ENCODE measurements at places on chromosomes 16 and 17.

GRCh38 chr16:30980434-30980833 lies 4.6 kb upstream of the HSD3B7 start:
- no peak for DNase-seq

- DNase-seq, result no peak
Observed at GRCh38 chr16:86882586-86883280, 304.4 kb downstream of the FOXL1 start.

DNA sequence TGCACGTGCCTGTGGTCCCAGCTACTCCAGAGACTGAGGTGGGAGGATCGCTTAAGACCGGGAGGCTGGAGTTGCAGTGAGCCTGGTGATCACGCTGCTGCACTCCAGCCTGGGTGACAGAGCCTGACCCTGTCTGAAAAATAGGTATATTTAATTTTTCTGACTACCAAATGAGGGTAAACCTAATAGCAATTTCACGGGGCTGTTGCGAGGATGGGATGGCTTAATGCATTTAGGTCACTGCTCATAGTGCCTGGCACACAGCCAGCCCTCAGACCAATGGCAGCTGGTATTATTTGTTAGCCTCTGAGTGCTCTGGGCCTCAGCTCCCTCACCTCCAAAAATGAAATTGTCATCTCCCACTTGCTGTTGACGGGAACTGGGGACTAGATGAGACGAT lies 5.9 kb upstream of the CDIP1 start:
- no peak for DNase-seq

DNA sequence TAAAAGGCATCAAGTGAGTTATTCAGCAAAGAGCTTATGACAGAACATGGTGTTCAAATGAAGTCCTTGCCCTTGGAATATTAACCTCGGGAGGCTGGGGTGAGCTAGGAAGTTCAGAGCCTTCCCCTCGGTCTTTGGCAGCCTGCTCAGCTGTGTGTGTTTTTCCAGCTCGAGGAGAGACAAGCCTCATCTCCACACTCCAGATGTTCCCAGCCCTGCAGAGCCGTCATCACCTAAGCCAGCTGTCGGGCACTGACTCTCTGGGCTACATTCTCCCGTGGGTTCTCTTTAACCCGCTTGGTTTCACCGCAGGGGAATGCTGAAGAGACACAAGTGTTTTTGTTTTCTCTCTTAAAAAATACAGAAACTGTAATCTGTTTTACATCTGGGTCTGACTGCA lies 47.1 kb downstream of the IRX3 start:
- DNase-seq, result no peak

DNA sequence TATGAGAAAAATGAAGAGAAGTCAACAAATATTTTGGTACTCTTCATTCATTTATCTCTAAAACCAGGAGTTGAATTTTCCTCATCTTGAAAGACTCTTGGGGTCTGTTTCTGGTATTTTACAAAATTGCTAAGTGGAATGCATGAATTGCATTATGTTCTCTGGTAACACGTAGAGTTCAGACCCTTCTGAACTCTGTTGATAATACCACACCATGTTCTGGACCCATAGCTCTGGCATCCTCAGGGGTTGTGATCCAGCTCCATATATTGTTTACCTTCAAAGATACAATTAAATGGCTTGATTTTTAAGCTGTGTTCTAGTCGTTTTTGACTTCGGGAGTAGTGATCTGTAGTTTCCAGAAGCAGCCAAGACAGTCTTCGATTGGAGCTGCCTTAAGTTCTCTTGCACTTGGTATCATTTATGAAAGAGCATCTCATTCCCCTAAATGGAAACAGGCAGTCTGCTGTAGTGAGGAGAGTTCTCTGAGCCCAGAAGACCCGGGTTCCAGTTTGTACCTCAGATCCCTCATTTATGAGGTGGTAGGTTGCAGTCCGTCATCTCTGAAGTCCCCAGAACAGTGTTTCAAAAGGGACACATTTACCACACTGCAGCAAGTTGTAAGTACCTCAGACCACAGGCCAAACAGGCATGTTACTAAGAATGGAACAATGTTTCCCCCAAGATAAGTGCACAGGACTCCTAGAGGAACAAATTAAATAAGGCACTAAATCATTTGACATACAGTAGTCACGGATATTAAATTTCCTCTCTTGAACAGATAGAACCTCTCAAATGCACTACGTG lies 9.6 kb downstream of the PSMD7 start:
- no peak for DNase-seq

- DNase-seq, result no peak
Observed at GRCh38 chr17:80716986-80717719, 172.5 kb downstream of the RPTOR start.

DNA sequence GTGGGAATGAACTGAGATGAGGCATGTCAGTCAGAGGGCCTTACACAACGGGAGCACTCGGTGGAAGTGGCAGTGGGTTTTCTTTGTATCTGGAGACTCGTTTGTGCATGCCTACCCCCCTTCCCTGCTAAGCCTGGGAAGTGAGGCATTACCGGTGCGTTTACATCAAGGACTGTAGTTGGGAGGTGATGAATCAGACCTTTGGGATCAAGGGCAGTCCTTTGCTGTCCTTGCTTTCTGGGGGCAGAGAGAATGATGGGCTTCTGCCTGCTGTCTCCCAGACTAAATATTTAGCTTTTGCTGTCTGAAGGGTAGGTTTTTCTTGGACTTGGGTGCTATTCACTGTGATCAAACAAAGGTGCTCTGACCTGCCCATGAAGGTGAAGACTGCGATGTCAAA lies 83.0 kb downstream of the WWP2 start:
- DNase-seq, result no peak

GRCh38 chr17:28878158-28878910 lies 19.2 kb downstream of the FLOT2 start:
- no peak for DNase-seq

GRCh38 chr16:7025616-7026190 lies 306.9 kb upstream of the RBFOX1 start:
- DNase-seq, result no peak

DNA sequence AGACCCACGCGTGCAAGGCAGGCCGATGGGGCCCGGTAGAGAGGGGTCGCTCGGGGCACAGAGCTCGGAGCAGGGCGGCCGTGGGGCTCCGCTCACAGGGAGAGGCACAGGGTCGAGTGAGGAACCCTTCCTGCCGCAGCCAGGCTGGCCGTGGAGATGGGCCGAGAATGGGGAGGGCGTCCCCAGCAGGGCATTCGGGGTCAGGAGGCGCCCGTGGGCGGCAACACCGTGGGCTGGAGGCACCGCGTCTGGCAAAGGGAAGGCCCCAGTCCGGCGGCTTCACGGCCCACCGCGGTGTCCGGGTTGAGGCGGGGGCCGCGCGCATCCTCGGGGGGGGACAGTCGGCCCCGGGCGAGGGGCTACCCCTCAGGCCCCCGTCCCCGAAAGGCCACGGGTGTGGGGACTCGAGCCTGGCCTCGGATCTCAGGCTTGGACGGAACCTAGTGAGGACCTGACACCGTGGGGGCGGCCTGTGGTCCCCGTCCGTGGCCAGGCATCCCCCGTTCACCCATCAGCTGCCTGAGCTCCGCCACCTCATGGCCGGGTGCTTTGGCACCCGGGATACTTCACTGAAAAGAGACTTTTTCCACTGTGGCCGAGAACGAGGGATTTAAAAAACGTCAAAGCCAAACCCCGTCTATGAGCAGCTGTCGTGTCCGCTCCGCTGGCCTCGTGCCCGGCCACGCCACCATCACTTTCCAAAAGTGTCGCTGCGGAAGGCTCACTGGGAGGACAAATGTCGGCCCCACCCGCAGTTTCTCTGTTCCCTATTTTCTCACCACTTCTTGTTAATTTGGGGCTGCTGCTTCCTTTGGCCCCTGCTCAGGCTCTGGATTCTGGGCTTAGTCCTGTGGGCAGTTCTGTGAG lies 73.6 kb downstream of the METRNL start:
- DNase-seq, result no peak

DNA sequence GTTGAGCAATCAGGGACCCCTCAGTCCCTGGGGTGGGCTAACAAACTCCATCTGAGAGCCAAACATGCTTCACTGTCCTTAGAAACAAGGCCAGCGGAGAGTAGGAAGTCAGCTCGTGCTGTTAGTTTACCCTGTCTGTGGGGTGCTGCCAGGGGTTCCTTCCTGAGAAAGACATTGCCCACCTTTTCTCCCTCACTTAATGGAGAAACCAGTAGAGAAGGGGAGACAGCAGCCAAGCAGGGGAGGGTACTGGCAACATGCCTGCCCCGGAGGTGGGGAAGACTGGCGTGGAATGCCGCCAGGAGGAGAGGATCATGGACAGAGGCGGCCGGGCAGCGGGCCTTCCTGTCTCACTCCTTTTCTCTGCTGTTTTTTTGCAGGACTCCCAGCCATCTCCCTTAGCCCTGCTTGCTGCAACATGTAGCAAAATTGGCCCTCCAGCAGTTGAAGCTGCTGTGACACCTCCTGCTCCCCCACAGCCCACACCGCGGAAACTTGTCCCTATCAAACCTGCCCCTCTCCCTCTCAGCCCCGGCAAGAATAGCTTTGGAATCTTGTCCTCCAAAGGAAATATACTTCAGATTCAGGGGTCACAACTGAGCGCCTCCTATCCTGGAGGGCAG lies 19.9 kb downstream of the SP2 start:
- no peak for DNase-seq

- DNase-seq, result no peak
Observed at GRCh38 chr17:2176499-2177169, 121.7 kb downstream of the HIC1 start.

- DNase-seq, result no peak
Observed at GRCh38 chr16:85448557-85449190, 164.4 kb upstream of the GSE1 start.

GRCh38 chr17:49349541-49349940 lies 12.5 kb downstream of the ZNF652 start:
- no peak for DNase-seq

GRCh38 chr16:47036201-47036600 lies 62.7 kb upstream of the DNAJA2 start:
- no peak for DNase-seq

- no peak for DNase-seq
Observed at GRCh38 chr17:39485555-39485954, 24.3 kb downstream of the CDK12 start.

DNA sequence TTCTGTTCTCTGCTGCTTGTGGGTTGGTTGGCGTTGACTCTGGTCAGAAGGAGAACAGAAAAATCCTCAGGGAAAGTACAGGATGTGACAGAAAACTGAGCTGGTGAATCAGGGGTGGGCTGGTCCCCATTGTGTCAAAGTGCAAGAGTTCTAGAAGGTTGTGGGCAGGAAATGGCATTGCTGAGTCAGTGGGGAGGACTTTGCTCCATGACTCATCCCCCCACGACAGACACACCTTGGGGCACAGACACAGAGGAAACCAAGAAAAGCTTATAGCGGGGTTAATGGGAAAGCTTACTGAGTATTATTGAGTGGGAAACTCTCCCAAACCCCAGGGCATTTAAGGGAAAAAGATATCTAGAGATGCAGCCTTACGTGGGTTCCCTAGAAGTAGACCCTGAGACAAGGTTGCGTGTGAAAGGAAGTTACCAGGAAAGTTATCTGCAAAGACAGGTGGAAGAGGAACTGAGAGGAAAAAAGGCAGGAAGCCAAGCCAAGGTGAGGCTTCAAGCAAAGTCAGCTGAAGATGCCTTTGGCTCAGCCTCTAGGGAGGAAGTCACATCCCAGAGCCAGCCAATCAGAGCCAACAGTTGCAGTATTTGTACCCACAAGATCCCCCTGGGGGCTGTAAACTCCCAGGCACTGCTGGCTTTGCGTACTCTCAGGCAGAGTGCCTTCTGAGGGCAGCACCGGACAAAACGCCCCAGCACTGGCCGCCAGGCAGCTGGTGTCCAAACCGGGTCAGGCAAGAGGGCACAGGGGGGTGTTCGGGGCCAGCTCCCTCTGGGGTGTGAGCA lies 86.4 kb downstream of the FOXL1 start:
- DNase-seq, result no peak

DNA sequence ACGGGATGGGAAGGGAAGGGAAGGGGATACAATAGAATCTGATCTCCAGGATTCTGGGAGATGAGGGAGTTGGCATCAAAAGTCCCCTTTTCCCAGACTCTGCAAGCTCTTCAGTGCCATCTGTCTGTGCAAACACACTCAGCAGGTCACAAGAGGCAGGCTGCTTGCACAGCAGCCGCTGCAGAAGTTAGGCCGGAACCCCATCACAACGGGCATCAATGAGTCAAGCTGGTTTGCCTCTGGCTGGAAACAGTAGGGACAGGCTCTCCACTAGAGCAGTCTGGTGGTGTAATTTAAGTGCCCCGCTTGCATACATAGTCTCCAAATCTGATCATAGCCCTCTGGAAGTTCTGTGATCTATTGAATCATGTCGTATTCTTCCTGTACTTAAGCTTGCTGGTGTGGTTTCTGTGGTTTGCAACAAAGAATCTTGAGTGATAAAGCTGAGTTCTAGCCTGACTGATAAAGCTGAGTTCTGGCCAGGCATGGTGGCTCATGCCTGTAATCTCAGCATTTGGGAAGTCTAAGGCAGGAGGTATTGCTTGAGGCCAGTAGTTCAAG lies 33.7 kb upstream of the KDM8 start:
- DNase-seq, result peak; percentile 75

DNA sequence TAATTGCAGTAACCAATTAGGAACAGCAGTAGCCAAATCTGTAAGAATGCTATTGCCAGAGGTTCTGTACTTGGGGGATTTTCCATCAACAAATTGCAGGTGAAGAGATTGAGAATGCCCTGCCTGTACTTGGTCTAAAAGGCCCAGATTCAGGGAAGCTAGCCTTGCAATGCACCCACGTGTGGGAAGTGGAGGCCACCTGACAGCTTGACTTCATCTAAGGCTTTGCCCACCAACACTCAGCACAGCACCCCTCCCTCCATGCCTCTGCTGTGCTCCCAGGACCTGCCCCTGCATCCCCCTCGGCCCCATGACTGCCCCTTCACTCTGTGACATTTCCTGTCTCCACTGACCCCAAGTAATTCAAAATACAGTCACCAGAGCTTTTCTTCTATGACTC lies 79.1 kb upstream of the CDH5 start:
- DNase-seq, result no peak

DNA sequence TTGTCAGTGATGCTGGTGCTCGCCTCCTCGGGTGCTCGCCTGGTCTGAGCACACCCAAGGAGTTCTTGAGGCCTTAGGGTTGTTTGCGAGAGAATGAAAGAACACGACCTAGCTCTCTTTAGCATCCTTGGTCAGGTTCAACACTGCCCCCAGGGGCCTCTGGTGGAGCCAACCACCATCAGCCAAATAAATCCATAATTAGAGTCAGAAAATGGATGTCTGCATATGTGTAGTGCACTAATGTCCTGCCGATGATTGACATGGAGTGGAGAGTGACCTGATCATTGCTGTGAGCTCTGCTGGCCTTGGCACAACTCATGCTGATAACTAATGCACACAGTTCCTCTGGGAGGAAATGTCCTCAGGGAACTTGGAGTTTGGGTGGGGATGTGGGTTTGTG lies 8.2 kb upstream of the STH start:
- no peak for DNase-seq

GRCh38 chr16:12617401-12617819 lies 186.3 kb downstream of the CPPED1 start:
- DNase-seq, result no peak

- no peak for DNase-seq
Observed at GRCh38 chr16:70642633-70643032, 3.7 kb upstream of the IL34 start.

GRCh38 chr16:55125818-55126385 lies 195.2 kb downstream of the IRX5 start:
- no peak for DNase-seq
